ENCODE measurements at places on chromosomes 6 and 20.

- DNase-seq = no peak
Observed at GRCh38 chr20:13302647-13303450, 81.8 kb downstream of the ISM1 start.

GRCh38 chr20:21503345-21503744 is 10.5 kb downstream of the NKX2-2 start:
- DNase-seq = no peak

DNA sequence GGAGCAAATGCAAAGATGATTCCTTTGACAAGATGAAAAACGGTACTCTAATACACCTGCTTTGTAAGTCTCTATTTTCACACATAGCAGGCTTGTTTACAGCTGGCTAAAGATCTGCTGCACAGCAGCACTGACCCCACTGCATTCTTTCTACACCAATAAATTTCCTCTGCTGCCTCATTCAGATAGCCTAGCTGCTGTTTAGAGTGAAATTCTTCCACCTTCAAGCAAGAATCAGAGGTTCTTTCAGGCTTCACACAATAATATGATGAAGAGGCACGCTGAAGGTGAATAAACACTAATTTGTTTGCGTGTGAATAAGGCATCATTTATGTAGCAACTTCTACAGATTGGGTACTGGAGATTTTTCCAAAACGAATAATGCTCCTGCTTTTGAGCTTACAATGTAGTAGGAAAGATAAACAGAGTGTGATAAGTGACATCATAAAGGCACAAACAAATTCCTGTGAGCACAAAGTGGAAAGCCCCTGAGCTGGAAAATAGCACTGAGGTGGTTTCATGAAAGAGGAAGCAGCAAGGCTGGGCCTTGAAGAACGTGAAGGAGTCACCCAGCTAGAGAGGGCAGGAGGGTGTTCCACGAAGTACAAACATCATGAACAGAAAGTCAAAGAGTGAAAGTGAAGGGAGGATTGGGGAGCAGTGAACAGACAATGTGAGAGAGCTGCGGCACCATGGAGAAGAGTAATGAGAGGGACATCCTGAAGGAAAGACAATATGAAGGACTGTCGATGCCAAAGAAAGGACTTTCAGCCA is 543.4 kb downstream of the CD83 start:
- no peak for DNase-seq

GRCh38 chr20:46226602-46227001 is 81.7 kb downstream of the CDH22 start:
- DNase-seq = no peak

DNA sequence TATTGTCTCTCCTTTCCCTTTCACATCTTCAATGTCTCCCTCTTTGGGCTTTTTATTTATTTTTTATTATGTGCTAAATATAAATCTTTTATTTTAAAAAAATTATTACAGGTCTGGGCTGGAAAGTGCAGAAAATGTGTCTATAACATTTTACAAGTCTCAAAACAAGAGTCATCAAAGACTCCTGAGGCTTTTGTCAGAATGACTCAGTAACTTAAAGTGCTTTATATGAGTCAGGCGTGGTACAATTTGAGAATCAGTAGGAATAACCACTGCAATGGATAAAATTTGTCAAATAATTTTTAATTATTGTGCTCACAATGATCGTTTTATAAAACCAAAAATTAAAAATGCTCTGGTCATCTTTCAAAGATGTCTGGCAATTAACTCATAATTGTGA is 193.9 kb downstream of the MMUT start:
- DNase-seq = no peak

GRCh38 chr6:140784573-140784972 is 1348.2 kb upstream of the GJE1 start:
- no peak for DNase-seq

- DNase-seq = no peak
Observed at GRCh38 chr20:6576726-6577125, 190.8 kb upstream of the BMP2 start.

DNA sequence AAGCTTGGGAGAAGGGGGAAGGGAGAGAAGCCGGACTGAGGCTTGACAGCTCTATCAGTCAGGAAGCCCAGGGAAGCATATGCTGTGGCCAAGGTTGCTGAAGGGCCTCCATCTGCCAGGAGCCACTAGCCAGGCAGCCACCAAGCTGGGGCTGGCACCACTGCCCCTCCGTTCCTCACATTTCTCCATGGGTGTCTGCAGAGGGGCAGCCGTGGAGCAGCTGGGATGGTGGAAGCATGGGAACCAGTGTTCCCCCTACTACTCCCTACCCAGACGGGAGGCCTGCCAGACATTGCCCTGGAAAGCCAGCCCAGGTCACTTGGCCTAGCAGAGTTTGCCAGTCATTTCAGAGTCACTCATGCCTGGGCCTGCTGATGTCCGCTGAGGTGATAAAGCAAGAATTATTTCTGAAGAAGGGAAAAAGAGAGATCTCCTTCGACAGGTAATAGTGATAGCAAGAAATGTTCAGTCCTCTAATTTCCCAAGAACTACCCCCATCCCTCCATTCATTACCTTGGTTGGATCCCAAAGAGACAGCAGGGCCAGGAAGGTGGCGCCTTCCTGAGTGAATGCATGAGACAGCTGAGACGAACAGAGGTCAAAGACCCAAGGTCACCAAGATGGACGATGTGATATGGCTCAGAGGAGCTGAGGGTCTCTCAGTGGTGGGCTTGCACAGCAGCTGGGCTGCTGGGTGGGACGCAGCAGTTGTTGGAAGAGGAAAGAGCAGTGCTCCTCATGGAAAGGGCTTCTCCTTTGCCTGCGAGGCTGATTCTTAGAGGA is 21.9 kb downstream of the SNPH start:
- DNase-seq = no peak

DNA sequence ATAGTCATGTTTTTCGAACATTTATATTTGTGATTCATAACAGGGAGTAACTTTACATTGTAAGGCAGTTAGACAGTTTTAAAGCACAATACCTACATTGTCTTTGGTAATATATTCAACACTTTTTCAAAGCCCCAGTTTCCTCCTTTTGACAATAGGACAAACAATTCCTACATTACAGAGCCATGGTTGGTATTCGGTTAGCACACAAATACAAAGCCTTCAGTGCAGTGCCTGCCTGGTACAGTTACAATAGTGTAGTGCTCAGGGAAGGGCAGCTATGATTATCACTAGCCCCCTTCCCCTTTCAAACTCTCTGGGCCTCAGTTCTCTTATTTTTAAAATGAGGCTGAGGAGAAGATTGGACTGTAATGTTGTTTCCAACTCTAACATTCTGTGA is 207.8 kb downstream of the TPBG start:
- no peak for DNase-seq

- DNase-seq = no peak
Observed at GRCh38 chr20:46188866-46189541, 70.9 kb downstream of the CD40 start.

DNA sequence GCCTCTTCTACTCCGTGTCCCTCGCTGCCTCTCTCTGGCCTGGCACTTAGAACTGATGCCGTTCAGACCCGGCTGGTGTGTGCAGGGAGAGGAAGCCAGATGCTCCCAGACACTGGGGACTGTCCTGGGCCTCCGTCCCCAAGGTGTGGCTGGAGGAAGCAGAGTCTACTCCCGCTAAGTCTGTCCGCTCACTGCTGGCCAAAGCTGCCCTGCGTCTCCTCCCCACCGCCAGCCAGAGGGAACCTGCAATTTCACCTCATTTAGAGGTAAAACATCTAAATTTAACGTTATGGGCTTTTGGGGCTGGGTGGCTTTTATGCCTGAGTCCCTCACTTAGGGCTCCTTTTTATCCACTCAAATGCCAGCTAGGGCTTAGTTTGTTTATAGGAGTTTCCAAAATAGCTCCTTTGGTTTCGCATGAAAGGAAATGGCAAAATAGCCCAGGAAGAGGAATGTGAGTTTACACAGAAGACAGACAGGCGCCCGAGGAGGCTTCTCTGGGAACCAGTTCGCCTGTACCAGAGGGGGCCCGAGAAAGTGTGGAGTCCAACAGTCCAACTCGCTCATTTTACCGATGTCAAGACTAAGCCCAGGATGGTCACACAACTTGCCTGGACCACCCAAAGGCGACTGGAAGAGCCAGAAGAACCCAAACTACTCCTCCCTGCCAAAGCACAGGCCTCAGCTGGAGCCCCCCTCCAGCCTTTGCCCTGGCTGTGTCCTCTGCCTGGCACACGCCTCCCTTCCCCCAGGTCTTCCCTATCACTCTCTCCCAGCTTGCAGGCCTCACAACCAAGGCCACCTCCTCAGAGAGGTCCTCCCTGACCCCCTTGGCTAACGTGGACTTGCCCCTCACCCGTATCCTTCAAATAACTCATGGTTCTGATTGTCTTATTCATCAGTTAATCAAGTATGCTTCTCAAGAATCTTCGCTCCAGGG is 54.5 kb downstream of the RIPOR3 start:
- DNase-seq = no peak

GRCh38 chr6:20707870-20708269 is 173.6 kb downstream of the CDKAL1 start:
- no peak for DNase-seq

DNA sequence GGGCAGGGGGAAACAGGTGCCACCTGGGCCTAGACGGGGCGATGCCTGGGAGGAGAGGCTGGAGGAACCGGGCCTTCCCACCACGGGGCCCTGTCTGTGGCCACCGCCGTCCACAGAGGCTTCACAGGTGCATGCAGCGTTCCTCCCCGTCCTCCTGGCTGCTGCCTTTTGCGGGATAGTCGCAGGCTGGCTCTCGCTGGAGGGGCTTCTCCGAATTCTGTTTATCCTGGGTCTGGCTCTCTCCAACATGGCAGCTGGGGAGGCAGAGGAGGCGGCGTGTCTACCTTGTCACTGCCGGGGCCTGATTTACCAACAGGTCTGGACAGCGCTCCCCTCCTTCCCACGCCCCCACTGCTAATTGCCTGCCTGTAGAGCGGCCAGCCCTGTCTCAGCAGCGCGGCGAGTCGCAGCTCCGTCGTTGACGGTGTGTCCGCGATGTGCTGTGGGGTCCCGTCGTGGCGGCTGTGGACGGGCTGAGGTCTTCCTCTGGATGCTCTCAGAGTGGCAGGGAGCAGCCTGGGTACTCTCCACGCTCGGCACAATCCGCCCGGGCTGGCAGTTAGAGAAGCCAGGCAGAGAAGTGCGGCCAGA is 262.9 kb downstream of the TAF4 start:
- no peak for DNase-seq

DNA sequence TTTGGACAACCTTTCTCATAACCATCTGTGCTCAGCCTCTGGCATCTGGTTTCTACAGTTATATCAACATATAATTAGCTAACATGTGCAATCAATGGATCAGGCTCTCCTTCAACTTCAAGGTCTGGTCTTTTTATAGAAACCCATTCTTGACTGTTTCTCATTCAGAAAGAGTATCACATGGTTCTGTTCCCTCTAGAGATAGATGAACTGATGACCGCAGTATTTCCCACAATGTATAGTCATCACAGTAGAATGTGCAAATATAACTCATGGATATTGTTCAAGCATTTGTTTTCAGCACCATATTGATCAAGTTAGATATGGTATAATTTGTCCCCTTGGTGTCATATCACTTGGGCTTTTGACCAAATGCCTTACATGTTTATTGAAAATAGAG is 656.2 kb downstream of the FRK start:
- DNase-seq = no peak

DNA sequence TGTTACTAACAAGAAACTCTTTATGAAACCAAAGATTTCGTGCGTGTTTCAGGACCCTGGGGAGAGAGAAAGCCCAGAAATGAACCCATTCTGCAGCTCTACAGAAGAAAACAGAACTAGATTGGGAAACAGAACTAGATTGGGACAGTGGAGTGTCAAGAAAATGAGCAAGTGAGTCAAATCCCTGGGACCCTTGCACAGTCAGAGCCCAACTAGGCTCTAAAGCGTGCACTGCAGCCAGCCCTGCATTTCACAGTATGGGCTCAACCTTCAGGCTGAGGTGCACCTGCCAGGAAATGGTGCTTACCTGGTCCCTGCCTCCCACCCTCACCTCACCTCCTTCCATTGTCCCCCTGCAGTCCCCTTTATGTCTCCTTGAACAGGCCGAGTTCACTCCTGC is 39.7 kb downstream of the BFSP1 start:
- no peak for DNase-seq

GRCh38 chr6:7933794-7934193 is 23.2 kb upstream of the TXNDC5 start:
- DNase-seq = no peak

DNA sequence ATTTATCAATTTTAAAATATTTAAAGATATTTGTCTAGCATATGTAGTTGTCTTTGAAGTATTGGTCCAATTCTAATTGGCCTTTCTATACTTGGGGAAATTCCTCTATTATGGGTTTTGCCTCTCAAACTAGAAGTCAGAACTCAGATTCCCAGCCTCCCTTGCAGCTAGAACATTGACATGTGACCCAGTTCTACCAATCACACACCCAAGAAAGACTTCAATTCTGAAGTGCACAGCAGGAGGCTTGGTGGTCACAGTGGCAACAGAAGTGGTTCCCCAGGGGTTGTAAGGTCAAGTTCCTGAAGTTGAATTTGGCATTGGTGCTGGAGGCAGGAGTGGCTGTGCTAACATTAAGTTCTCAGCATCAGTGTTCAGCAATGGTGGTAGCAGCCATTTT is 14.8 kb upstream of the FKBP5 start:
- no peak for DNase-seq

DNA sequence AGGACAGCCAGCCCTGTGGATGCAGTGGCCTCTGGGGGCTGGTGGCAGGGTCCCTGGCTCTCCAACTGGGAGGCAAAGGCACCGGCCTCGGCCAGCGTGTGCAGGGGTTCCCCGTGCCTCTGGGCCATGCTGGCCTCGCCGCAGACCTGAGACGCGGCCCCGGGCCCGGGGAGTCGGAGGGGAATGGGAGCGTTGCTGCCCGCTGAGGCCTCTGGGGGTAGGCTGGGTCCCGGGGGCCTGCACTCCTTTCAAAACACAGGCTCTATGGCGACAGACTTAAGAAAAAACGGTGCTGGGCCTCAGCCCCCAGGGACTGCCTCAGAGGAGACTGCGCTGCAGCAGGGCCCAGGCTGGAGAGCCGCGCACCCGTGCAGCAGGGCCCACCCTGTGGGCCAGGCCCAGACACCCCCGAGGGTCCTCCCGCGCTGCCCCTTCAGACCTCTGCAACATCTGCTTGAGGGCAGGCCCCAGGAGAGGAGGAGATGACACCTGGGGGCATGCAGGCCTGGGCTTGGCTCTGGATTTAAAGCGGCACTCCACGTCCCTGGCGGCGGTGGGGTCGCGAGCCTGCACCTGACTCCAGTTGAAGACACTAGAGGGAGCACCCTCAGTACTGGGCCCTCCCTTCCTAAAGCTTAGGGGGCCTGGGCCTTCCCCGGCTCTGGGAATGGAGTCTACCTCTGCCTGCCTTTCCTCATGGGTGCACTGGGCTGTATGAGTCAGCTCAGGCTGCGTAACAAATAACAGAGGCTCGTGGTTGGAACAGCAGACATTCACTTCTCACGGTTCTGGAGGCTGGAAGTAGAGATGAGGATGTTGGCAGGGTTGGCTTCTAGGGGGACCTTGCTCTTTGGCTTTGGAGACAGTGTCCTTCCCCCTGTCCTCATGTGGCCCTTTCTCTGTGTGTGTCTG is 117.4 kb upstream of the RPS6KA2 start:
- no peak for DNase-seq

- DNase-seq = no peak
Observed at GRCh38 chr20:14055127-14055742, 59.9 kb downstream of the MACROD2 start.
